NCI-H510A treated with DMSO at 0.1 percent for 48 hours (cell line): ENCODE measurements at places on chromosomes 2 and 18.
A peak's percentile ranks its signal among the peaks of the same experiment; 100 is the strongest.

DNA sequence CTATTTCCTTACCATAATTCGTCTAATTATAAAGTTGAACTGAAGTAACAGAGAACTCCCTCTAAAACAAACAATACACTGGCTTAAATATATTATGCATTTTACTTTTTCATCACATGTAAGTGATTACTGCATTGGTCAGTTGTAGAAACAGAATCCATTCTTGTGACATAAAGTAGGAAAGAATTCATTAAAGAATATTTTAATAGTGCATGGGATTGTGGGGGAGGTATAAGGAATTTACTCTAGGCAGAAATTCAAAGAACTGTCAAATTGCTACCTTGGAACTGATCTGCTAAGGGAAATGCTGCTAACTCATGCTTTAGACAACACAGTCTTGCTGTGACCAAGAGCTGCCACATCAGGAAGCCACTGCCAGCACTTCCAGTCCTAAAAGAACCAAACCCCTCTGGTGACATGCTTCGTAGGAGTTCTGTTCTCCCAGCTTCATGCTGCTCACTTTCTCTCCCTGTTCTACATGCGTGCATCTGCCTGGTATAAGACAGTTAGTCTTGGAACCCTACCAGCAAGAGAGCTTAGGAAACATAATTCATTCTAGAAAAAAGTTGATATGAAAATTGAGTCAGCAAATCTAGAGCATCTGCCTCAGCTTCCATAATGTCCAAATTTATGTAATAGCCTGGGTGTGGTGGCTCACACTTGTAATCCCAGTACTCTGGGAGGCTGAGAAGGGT is 1137.6 kb upstream of the NXPH2 start:
- DNase-seq = no peak

- DNase-seq = no peak
These were observed 108.8 kb downstream of the RTN4 start for GRCh38 chr2:54941248-54941984.

DNA sequence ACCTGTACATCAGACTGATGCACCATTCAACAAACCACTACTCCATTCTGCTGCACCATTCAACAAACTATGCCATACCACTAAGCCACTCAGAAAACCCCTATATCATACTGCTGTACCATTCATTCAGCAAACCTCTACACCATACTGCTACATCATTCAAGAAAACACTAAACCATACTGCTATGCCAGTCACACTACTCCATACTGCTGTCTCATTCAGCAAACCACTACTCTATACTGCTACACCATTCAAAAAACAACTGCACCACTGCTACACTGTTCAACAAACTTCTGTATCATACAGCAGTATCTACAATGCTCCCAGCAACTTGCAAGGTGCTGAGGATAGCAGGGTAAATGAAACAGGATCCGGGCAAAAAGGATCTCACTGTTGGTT is 12.9 kb upstream of the SLC1A4 start:
- no peak for DNase-seq

- no peak for DNase-seq
These were observed 748.7 kb downstream of the RNF144A start for GRCh38 chr2:7665880-7666279.

DNA sequence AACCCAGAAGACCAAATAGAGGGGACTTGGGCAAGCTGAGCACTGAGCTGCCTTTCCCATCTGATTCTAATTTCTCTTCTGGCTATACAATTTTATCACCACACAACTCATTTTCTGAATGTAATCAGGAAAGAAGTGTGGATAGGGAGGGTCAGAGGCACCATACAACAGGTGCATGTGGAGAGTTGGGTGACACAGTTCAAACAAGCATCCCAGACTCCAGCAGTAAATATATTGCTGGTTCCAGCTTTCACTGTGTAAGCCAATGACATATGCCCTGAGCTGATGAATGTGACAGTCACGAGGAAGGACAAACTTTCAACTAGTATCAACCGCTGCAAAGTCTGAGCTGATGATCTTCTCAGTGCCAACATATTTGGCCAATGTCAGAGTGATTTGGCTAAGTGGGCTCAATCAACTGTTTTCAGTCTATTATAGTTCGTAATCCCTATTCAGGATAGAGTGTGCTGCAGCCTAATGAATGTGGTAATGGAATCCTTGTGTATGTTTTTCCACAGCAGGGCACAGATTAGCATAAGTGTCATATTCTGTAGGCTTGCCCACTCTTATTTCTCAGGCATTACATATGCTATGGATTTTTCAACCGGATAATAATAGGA is 109.9 kb upstream of the MEIS1 start:
- no peak for DNase-seq

DNA sequence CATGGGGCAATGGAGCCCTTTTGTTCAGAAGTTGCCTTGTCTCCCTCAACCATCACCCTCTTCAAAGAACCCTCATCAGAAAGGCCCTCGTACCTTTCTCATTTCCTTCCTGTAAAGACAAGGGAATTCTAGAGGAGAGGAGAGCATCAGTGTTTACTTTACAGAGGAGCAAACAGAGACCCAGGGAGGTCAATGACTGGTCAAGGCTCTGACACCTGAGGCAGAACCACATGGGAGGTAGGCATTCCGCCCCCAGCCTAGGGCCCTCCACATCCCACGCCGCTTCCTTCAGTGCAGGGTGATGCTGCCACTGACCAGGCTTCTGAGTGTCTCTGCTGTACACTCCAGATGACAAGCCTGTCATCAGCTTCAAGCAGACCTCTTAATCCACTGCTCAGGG is 104.7 kb downstream of the NRP2 start:
- DNase-seq = peak; percentile 44
